ENCODE measurements at places on chromosomes 1 and 21.
A peak's percentile ranks its signal among the peaks of the same experiment; 100 is the strongest.

GRCh38 chr1:197774466-197775281, 606 bp downstream of the DENND1B start:
- peak; percentile 94 for DNase-seq

- DNase-seq: no peak
Measured at GRCh38 chr21:33146467-33146866, 76.5 kb downstream of the OLIG1 start.

DNA sequence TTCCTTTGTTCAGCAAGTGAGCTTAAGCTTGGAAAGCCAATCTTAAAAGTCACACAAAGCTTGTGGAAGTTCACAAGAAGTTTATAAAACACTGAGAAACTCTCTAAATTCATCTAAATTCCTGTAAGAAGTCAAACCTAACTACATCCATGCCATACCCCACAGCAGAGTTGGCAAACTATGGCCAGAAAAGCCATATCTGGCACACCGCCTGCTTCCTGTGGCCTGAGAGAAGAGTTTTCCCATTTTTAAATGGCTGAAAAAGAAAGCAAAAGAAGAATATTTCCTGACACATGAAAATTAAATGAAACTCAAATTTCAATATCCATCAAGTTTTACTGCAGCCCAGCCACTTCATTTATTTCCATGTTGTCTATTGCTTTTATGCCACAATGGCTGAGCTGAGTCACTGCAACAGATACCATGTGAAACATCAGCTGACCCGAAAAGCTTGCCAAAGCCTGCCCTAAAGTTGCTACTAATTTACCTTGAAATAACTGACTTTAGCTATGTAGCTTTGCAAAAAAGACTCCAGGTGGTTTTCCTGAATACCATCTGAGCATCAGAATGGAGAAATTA, 237.1 kb downstream of the SLC45A1 start:
- no peak for DNase-seq

GRCh38 chr1:156025876-156026275, 5.1 kb upstream of the SSR2 start:
- DNase-seq: peak; percentile 45

DNA sequence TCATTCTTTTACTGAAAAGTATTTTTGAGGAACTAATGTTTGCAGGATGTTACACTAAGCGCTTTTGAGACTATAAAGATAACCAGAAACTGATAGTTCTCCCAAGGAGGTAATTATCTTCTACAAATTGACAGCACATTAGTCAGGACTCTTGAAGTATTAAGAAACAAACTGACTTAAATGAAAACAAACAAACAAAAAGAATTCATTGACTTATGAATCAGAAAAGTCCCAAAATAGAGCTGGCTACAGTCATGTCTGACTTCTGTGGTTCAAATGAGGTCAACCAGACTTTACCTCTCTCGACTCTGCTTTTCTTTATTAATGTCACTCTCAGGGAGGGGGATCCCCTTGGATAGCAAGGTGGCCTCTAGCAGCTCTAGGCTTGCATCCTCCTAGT, 296.8 kb downstream of the TPR start:
- no peak for DNase-seq

DNA sequence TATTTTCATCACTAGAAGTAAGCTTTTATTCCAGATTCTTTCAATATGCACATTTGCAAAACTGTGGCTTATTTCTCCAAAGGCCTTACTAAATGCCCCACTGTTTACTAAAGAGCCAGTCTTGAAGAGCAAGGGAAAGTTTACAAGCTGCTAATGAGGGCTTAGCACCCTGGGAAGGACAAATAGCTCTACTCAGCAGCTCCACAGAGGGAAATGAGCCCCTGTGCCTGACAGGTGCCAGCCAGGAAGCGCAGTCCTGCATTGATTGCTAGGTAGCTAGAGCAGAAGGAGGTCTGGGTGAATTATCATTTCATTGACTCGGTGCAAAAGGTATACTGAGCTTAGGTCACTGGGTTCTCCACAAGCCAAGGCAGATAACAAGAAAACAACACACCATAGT, 307.0 kb downstream of the SETD4 start:
- no peak for DNase-seq

DNA sequence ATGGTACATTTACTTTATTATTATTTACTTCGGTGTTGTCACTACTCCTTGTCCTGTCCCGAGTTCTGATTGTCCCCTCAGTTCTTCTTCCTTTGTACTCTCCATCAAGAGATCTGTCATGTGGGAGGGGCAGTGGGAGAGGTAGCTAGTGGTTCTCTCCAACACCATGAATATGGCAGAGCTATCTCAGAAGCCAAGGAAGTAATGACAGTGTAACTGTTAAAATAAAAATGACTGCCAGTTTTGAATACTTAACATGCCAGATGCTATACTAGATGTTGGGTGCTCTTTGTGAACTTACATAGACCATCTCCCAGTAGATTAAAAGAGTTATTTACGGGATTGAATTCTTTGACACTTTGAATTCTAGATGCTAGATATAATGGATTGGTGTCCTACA, 28.6 kb downstream of the IVNS1ABP start:
- DNase-seq: no peak

DNA sequence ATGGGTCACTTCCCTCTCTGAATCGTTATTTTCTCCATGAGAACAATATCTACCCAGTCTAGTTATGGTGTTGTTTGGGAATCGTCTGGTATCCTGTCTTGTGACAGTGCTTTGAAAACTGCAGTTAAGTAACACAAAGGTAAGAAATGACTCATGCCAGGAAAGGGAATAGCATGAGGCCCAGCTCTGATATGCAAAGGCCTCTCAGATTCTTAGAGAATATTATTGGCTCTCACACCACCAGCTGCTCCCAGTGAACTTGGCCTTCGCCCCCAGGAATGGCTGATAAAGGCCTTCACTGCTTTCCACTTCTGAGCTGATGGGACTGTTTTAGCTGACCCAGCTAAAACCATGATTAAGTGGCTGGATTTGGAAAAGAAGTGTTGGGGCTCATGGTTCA, 27.1 kb downstream of the NEK2 start:
- no peak for DNase-seq

DNA sequence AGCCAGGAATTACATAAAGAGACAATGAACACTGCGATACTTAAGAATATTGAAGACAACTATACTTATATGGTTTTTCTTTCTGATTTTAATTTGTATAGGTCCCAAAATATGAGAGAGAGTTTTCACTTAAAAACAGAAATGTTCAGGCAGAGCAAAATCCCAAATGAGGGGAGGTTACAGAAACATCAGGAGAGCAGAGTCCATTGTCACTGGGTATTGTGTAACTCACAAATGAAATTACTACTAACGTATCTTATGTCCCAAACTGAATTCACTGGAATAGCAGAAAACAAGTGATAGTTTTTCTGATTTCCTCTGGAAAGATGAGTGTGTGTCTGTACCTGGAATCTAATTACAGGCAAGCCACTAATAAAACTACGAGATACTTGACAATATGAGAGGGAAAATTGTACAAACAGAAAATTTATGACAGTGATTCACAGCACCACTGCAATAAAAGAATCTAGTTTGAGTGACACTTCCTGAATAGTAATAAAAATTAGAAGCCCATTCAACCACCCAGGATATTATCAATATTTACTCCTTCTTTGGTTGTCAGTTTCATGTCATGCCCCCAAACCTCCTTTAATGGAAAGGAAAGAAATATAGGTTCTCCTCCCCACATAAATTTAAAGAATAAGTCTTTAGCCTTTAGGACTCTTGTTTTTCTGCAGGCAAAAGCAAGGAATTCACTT, 522.6 kb downstream of the ADGRL2 start:
- DNase-seq: no peak

GRCh38 chr1:27413004-27413403, 20.6 kb downstream of the GPR3 start:
- no peak for DNase-seq

GRCh38 chr21:41746744-41747006, 20.2 kb downstream of the RIPK4 start:
- no peak for DNase-seq

- no peak for DNase-seq
Measured at GRCh38 chr1:205590457-205590768, 41.4 kb downstream of the ELK4 start.

GRCh38 chr1:67777440-67777839, 55.8 kb downstream of the GNG12 start:
- no peak for DNase-seq

GRCh38 chr1:226097866-226098625, 35.5 kb downstream of the H3-3A start:
- DNase-seq: no peak

- DNase-seq: no peak
Measured at GRCh38 chr1:93186667-93187066, 6.1 kb downstream of the CCDC18 start.

- DNase-seq: peak; percentile 33
Measured at GRCh38 chr21:21396424-21396823, 398.2 kb downstream of the NCAM2 start.

DNA sequence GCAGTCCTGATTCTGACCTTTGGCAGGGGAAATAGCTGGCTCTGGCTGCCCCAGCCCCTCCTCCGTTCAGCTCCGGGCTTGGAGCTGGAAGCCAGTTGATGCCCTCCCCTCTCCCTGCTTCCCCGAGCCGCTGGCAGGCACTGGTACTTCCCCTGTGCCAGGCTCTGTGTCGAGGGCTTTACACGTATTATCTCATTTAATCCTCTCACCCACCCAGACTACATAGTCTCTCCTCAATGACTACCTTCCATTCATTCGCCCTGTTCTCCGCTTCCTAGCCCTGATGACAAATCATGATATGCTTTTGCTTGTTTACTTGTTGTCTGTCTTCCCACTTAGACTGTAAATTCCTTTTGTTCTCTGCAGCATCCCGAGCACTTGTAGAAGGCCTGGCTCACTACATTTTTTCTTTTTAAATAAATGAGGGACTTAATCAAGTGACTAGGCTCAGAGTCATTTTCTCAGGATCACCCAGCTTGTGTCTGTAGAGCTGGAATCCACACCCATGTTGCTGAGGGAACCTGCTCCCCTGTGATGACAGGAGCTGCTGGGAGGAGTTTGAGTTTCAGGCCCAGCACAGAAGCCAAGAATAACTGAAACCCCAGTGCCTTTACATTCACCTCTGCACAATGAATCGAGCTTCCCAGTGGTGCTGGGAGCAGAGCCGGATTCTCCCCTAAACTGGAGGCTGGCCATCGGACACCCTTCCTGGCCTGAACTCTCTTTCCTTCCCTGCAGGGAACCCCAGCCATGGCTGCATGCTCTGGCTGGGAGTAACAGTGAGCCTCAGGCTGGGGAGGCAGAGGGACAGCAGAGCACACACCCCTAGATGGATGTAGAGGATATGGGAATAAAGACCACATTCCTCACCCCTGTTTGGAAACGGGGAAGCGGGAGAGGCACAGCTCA, 58.3 kb downstream of the UBIAD1 start:
- no peak for DNase-seq

- no peak for DNase-seq
Measured at GRCh38 chr1:65512967-65513780, 92.7 kb downstream of the LEPR start.

- no peak for DNase-seq
Measured at GRCh38 chr1:76021846-76022245, 52.7 kb upstream of the ST6GALNAC3 start.

DNA sequence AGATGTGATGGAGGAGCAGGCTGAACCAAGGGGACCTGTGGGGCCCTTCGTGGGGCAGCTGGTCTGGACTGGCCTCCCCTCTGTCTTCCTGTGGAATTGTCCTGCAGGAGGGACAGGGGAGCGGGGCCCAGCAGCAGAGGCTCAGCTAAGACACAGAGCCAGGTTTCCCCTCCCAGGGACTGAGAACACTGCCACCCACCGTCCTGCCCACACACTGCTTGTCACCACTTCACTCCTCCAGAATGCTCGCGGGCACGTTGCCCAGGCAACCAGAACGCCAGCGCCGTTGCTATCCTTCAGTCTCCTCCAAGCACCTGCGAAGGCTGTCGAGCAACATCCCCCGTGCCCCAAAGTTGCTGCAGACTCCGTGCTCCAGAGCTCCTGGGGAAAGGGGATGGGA, 46.4 kb downstream of the AJAP1 start:
- no peak for DNase-seq

DNA sequence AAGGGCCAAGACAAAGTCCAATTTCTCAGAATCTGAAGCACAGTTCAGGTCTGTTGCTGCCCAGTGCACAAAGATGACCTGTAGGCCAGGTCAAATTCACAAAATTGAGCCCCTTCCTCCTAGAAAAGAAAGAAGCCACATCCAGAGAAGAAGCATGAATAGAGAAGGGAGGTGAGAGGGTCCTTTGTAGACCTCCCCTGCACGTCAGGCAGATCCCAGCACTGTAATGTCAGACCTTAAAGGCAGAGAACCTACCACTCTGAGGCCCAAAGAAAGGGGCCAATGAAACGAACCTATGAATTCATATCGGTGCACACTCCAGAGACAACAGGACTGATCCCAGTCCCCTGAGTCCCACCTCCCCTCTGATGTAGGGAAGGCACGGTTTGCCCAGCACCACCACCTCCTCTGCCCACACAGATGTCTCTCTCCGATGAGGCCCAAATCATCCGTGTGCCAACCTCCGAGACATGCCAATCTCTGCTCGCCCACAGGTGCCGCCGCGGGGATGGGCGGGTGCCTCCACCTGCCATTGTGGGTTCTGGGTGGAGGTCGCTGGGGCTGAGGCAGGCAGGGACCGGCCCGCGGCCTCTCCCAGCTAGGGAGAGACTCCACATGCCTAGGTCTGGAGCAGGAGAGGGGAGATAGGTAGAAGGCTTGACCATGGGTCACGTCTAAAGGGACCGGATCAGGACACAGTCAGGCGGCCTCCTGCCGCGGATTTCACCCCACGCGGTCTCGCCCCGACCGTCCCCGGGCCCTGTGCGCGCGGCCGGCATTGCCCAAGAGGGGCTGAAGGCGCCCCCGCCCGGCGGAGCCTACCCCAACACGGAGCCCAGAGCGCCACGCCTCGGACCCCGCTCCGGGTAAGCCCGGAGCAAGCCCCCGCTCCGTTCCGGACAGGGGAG, 42.1 kb downstream of the RRAGC start:
- peak; percentile 85 for DNase-seq

DNA sequence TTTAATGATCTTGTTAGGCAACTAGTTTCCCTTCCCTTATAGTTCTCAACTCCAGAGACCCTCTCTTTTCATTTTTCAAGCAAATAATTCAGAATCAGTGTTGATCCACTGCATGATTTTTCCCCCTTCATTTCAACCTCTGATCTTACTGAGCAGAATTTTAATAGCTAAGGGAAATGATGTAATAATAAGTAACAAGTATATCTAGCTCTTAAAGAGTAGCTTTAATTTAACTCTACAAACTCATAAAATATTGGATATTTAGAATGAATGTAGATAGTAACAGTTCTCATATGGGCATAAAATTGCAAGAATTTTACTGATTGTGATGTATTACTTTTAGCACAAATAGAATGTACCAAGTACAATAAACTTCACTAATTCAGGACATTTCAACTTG, 130.2 kb downstream of the NR5A2 start:
- no peak for DNase-seq

DNA sequence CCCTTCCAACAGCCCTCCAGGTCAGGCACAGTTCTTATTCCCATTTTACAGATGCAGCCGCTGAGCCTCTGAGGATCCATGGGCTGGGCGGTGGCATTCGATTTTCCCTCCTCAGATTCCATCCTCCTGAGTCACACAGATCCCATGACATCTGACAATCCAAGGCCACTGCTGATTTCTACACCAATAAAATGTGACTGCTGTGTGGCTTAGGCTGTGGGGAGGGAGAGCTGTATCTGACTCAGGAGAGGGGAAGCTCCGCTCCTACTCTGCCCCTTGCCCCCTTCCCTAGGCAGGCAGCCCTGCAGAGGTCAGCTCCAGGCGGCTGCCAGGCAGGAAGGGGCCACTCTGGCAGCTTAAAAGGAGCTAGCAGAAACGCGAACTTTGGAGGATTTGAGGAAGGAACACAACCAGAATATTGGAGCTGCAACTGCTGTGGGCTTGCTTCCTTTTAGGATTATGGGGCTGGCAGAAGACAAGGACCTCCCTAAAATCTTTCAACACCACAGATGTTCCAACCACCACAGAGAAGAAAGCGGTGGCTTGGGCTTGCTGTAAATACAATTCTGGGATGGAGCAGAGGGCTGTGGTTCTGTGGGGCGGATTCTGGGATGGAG, 50.0 kb downstream of the MRPL37 start:
- DNase-seq: no peak

Data from upper lobe of left lung (tissue), 6 donors.